ENCODE measurements at places on chromosomes 16 and 17.

DNA sequence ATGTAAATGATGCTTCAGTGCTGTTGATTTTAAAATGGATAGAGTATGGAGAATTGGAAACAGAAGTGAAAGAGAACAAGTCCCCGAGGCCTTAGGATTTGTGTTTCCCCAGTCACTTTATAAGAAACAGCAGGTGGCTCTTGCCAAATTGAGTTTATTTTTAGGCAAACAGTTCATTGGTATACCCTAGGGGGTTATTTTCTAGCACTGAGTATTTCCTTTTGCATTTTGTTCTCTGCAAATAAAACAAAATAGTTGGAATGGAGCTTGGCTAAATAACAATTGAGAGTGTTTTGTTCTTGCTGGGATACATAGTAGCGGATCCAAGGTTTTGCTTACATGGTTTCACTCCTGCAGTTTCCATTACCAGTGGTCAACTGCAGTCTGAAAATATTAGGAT, 591.1 kb upstream of the C16orf82 start:
- no peak for DNase-seq

- no peak for DNase-seq
Measured at GRCh38 chr17:70181866-70182265, 12.5 kb downstream of the KCNJ2 start.

GRCh38 chr16:72124761-72125634, 31.4 kb downstream of the DHX38 start:
- peak; percentile 44 for DNase-seq

DNA sequence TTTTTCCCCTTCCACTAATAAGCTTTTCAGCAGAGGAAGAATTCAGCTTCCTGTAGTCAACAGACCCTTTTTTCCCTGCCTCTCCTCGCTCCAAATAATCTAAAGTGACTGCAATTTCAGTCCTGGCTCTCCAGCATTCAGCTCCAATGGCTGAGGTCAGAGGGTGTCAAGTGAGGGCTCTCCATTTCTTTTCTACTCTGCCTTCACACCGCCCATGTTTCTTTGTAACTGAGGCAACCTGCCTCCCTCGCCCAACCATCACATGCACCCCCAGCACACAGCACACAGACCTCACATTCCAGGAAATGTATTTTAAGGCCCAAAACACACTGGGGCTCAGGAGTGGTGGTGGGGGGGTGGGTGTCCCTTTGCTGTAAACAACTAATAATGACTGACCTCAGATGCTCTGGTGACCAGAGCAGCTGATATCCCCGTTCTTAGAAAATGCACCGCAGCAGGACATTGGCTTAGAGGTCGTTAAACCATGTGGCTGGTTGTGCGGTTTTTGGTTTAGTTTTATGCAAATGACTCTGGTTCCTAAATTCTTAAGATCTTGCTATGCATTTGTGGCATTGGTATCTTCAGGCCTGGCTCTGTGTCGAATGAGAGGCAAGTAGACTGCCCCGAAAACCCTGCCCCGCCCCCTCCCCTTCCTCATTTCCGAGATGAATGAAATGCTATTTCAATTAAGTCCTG, 203.6 kb downstream of the ZFHX3 start:
- no peak for DNase-seq

- peak; percentile 53 for DNase-seq
Measured at GRCh38 chr17:17435323-17435722, 41.5 kb upstream of the MED9 start.

DNA sequence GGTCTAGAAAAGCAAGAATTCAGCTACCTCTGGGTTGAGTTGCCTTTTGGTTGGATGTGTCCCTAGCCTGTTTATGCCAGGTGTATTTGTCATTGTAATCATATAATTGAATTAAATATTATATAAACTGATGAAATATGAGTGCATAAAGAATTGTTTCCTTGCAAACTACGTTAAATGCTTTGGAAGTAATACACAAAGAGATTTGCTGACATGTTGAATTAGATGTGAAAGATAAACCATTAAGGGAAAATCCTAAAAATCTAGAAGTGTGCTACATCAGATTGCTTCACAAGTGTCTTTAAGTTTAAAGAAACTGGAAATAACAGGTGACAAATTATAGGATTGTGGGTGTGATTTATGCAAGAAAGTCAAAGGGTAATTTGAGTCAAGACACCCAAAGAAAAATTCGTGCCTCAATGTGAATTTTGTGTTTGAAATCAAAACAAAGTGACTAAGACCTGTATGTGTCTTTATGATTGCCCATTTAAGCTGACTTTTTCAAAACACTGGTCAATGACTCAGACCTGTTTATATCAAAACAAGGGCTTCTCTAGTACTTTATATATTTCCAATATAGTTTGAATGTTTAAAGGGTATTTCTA, 5.1 kb upstream of the PYY start:
- no peak for DNase-seq

- DNase-seq, result no peak
Measured at GRCh38 chr16:54402270-54402669, 115.7 kb upstream of the IRX3 start.

DNA sequence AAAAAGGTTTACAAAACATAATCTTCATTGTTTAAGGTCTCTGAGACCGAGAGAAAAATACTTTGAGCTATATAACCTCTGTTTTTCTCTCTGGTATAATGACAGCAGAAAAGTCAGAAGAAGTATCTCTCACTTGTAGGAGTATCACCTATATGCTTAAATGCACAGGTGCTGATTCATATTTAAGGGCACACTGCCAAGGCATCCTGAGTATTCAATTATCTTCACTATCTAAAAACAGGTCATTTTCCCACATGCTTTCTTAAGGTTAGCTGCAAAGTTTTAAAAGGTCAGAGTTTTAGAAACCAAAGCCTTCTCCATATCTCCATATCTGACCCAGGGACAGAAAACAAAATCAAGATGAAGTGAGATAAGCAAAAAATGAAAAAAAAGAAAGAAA, 99.3 kb upstream of the C17orf78 start:
- DNase-seq, result no peak

- DNase-seq, result no peak
Measured at GRCh38 chr16:89357055-89357816, 133.1 kb downstream of the ANKRD11 start.

DNA sequence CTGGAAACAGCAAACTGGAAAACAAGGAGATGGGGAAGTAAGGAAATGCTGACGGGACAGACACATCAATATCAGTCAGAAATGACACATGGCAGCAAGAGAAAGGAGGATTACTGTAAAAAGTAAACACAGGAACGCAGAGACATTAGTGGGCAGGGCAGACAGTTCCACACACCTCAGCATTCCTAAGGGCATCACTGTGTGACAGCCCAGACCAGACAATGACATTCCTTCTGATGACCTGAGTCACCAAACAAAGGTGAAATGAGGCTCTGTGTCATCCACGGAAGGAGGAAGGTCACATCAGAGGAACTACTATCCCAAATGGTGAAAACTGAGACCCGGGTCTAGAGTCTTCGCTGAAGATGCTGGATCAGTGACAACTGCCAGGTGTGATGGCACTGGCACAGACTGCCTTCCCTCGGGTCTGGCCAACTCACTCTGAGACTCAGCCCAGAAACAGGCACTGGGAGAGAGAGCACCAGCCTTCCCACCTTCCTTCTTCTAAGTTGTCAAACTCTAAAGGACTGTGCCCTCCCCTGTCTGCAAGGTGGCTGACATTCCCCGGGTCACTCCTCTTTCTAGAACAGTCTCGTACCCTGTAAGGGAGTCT, 36.7 kb downstream of the TK2 start:
- no peak for DNase-seq

DNA sequence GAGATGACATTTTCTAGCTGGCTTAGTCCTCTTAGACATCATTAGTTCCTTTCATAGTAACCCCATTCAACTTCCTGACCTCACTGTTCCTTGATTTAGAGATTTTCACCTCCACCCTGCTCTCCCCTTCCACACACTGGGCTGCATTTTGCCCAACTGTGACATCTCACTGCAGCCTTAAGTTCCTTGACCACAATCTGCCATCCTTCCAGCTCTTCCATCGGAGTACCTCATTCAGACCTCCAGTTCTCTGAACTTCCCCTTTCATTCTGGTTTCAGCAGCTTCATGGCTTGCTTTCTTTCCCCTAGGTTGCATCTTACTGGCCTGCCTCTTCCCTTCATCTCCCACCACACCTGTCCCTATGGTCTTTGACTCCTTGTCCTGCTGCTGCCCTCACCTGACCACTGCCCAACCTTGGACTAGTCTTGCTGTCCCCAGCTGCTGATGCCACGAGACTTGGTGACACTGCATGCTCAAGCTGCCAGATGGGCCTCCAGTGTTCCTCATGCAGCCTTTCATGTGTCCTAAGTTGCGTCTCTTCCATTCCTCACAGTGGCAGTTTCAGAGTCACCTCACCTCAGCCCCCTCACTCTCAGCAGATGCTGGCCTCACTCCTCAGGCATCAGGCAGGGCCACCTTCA, 40.8 kb downstream of the NUP88 start:
- no peak for DNase-seq

- no peak for DNase-seq
Measured at GRCh38 chr17:9212376-9213302, 191.3 kb downstream of the NTN1 start.

- DNase-seq, result no peak
Measured at GRCh38 chr16:58085584-58086251, 43.5 kb downstream of the CFAP20 start.

DNA sequence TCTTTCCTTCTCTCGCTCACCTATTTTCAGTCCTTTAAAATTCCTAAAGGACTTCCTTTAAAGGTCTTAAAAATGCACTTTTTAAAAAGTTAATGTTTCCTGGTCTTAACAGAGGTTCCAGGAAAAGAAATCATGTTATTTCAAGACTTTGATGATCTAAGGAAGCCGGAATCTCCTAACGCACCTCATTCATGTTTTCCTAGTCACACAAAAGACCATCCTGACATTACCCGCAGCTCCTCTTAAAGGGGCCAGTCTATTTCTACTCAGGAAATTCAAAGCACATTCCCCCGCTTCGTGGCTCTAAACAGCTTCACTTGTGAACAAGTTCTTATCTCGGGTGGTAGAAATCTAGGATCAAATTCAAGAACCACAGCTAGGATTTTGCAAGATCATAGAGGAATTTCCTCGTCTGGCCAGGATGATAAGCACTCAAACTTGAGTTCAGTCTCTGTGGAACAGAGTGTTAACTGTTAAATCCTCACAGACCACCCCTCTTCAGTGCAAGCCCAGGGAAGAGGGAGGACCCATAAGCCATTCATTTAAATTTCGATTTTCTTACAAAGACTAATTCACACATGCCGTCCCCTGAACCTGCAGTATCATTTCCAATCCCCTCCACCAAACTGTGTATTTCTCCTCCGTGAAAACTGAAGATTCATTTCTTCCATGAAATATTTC, 137.1 kb upstream of the AXIN2 start:
- DNase-seq, result no peak

- no peak for DNase-seq
Measured at GRCh38 chr16:9913604-9914326, 268.5 kb downstream of the GRIN2A start.

DNA sequence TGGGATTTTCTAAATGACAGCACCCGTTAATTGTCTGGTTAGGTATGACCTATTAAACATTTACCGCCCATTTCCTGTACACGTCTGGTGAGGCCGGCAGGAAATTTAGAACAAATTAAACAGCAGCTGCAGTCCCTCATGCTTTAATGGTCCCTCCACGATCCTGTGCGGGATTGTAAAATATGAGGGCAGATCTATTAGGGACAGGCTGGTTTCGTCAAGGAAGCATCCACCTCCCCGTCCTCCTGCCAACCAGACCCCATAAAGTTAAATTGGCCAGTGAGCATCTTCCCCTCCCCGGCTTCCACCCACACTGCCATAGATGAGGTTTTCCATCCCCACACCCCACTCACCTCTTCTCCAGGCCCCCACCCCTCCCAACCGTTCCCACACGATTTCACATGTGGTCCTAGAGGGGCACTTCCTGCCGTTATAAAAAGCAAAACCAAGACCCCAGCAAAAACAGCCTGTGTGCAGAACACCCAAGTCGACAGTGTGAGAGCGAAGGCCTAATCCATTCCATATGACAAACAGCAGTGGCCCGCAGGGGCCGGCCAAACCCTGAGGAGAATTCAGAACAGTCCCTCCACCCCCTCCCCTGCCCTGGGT, 331.9 kb downstream of the FOXL1 start:
- DNase-seq, result no peak

GRCh38 chr17:68152161-68152571, 95.7 kb upstream of the AMZ2 start:
- DNase-seq, result no peak

DNA sequence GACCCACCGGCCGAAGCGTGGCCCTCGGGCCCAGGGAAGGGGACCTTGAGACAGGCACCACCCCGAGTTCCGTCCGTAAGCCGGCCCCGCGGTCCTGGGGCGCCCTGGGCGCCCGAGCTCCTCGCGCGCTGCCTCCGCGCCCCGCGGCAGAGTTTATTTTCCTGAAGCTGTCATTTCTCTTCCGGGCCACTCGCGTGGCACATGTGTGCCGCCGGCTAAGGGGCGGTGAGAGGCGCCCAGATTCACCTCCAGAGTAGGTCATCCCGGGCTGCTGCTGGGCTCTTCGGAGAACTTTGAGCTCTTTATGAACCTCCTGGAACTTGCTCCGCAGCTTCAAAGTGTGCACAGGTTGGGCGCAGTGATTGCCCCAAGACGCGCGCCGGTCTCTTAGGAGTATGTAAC, 489 bp downstream of the ZC3H18 start:
- no peak for DNase-seq

GRCh38 chr17:13460261-13461000, 141.3 kb downstream of the HS3ST3A1 start:
- no peak for DNase-seq

DNA sequence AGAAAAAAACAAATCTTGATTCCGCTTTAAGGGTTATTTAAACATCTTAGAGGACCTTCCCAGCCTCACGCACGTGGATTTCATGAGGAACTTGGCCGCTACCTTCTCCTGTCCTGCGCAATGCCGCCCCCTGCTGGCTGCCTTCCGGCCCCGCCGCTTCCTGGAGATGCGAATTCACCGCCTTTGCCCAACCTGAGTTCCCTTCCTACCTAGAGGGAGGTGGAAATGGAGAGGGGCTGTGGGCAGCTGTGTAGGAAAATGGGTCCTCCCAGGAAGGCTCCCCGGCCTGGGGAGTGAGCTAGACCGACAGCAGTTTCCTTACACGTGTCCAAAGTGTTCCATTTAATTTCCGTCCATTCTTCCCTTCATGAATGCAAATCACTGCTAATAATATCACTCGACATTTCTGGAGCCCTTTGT, 1.0 kb upstream of the ABCC12 start:
- DNase-seq, result peak; percentile 69

DNA sequence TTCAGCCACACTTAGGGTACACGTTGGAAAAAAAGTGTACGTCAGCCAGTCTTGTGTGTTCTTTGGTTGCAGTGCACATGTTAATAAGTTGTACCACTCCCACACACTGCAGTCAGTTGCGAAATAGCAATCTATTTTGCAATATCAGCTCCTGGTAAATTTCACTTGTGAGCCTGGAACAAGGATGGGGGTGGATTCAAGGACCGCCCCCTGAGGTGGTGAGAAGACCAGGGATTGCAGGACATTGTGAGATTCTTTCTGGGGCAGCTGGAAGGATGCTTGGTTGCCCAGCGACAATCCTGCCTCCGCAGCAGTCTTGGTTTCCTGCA, 78.6 kb upstream of the ZFHX3 start:
- no peak for DNase-seq

GRCh38 chr16:47787696-47788095, 326.6 kb downstream of the PHKB start:
- no peak for DNase-seq
